WTC11 (cell line): ENCODE measurements at places on chromosomes 6 and 20.

- H3K4me1 ChIP-seq, result peaks cover 4% of the 10 kb centered on the region
- DNase-seq, result no peak
- H3K36me3 ChIP-seq, result peaks cover 11% of the 10 kb centered on the region
- no peak overlapping the region for H3K27ac ChIP-seq
Observed at GRCh38 chr6:22519237-22519636, 50.1 kb upstream of the HDGFL1 start.

DNA sequence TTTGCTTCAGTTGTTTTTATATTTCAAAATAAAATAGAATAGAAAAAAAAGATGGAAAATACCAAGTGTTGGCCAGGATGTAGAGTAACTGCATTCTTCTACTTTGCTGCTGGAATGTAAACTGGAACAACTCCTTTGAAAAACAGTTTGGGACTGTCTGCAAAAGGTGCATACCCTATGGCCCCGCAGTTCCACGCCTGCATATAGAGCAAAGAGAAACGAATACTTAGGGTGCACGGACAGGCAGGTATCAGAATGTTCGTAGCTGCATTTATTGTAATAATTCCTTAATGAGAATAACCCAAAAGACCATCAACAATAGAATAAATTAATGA, 603 bp upstream of the RAB23 start:
- no peak for DNase-seq
- H3K4me1 ChIP-seq, result peaks cover 45% of the 10 kb centered on the region
- H3K27me3 ChIP-seq, result no peaks in the 10 kb centered on the region
- H3K27ac ChIP-seq, result peak overlapping the region; percentile 38; the same call in 1 of the 2 replicates
- H3K36me3 ChIP-seq, result peaks cover 11% of the 10 kb centered on the region
- peak overlapping the region; percentile 94 for H3K4me3 ChIP-seq

DNA sequence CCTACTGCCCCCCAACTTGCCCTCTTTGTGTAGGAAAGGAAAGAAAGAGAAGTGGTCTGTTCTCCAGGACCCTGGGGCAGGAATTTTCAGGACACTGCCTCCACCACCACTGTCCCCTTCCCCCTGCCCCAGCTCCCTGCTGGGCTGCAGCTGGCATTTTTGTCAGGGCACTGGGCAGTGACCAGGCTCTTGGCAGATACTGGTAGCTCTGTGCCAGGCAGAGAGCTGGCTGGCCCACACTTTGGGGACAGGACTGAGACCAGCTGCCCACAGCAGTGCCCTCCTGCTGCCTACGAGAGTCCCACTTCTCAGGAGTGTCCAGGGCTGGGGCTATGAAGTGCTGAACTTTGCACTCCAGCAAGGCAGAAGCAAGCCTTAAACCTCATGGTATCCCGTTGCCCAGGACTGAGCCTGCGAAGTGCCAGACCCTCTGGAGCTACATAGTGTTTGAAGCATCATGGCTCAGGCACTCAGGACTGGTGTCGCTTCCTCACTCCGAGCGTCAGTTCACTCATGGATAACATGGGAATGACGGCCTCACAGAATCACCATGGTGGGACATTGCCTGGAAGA, 19.3 kb downstream of the SLC13A3 start:
- no peak overlapping the region for H3K4me3 ChIP-seq
- no peaks in the 10 kb centered on the region; the same call in 1 of the 2 replicates for H3K27me3 ChIP-seq
- H3K4me1 ChIP-seq, result peaks cover 11% of the 10 kb centered on the region
- H3K27ac ChIP-seq, result no peak overlapping the region

GRCh38 chr6:54860739-54861138, 14.2 kb downstream of the FAM83B start:
- H3K27me3 ChIP-seq, result no peaks in the 10 kb centered on the region
- DNase-seq, result no peak
- no peak overlapping the region for H3K4me3 ChIP-seq
- peaks cover 42% of the 10 kb centered on the region for H3K4me1 ChIP-seq
- H3K36me3 ChIP-seq, result no peaks in the 10 kb centered on the region

- DNase-seq, result no peak
- H3K27me3 ChIP-seq, result no peaks in the 10 kb centered on the region; the same call in 1 of the 2 replicates
- H3K36me3 ChIP-seq, result no peaks in the 10 kb centered on the region
- peak overlapping the region; percentile 91 for H3K4me3 ChIP-seq
Observed at GRCh38 chr20:49187330-49187850, 744 bp downstream of the STAU1 start.
